ENCODE measurements at places on chromosomes 5 and 9. TPM values are rescaled to one million over a fixed set of nuclear protein-coding genes. Genes with fewer than 3 reads are reported as not detected.

The C9 gene
- not detected for total RNA-seq

The ITK gene
- not detected for total RNA-seq

The BAAT gene
- total RNA-seq, result not detected

DNA sequence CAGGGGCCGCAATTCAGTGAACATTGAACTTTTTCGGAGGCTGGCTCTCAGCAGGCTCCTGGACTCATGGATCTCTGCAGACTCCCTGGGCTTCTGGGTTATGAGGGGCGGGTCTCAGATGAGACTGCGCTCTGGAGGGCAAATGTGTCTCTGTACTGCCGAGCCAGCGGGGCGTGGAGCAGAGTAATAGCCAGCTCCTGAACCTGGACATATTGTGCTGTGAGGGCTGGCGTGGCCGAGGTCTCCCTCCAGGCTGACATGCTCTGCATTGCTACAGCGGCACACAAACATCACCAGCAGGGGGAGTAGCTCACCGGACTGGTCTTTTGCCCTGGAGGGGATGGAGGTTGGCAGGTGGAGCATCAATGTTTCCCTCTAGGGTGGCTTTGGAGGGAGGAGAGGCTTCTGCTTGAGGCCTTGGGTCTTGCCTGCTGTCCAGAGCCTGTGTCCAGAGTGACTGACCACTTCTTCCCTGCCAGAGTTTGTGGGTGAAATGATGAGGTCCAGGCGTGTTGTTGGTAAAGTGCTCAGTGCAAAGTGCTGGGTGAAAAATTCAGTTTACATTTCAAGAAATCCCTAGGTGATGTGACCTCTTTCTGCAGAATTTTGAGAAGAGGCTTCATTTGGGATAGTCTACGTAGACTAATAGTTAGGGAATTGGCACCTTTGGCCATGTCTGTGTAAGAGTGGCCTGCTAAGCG lies 10.9 kb upstream of the GADD45G start:
- no peak overlapping the region for H3K27ac ChIP-seq
- DNase-seq, result peak; percentile 74
- no peaks in the 10 kb centered on the region for H3K4me1 ChIP-seq
- H3K27me3 ChIP-seq, result no peaks in the 10 kb centered on the region
- H3K4me3 ChIP-seq, result no peak overlapping the region
- H3K36me3 ChIP-seq, result no peaks in the 10 kb centered on the region

- no peaks in the 10 kb centered on the region for H3K36me3 ChIP-seq
- peak; percentile 2 for DNase-seq
- no peaks in the 10 kb centered on the region for H3K27me3 ChIP-seq
- no peak overlapping the region for H3K27ac ChIP-seq
- H3K4me1 ChIP-seq, result no peaks in the 10 kb centered on the region
Observed at GRCh38 chr5:27158775-27159174, 120.4 kb upstream of the CDH9 start.

- no peak overlapping the region for H3K27ac ChIP-seq
- no peaks in the 10 kb centered on the region for H3K4me1 ChIP-seq
- no peaks in the 10 kb centered on the region for H3K36me3 ChIP-seq
- H3K4me3 ChIP-seq, result no peak overlapping the region
- DNase-seq, result no peak
Observed at GRCh38 chr9:122477346-122477745, 380 bp downstream of the OR1J1 start.

GRCh38 chr9:567128-567746 lies 274.3 kb upstream of the DMRT1 start:
- peaks cover 25% of the 10 kb centered on the region for H3K4me1 ChIP-seq
- no peak overlapping the region for H3K4me3 ChIP-seq
- no peaks in the 10 kb centered on the region for H3K27me3 ChIP-seq

GRCh38 chr5:16897284-16897704 lies 38.8 kb downstream of the MYO10 start:
- H3K4me3 ChIP-seq, result no peak overlapping the region
- no peaks in the 10 kb centered on the region for H3K36me3 ChIP-seq
- H3K27ac ChIP-seq, result peak overlapping the region; percentile 91
- peaks cover 32% of the 10 kb centered on the region for H3K4me1 ChIP-seq
- no peaks in the 10 kb centered on the region for H3K27me3 ChIP-seq

DNA sequence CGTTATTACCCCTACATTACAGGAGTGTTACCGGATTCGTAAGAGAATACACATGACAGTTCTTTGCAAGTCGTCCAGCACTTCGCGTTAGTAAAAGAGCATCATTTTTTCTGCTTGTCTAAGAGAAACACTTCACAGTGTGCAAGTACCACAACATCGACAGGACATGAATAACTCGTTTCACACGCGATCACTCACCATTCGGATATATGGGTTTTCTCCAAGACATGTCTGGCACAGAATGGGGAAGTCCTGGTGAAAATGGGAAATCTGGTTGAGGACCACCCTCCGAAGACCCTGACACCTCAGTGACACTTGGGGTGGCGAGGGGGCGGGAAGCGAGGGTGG lies 642 bp downstream of the RBM22 start:
- no peak for DNase-seq
- H3K27me3 ChIP-seq, result no peaks in the 10 kb centered on the region
- H3K4me3 ChIP-seq, result peak overlapping the region; percentile 98
- H3K4me1 ChIP-seq, result peaks cover 10% of the 10 kb centered on the region
- peak overlapping the region; percentile 95 for H3K27ac ChIP-seq

DNA sequence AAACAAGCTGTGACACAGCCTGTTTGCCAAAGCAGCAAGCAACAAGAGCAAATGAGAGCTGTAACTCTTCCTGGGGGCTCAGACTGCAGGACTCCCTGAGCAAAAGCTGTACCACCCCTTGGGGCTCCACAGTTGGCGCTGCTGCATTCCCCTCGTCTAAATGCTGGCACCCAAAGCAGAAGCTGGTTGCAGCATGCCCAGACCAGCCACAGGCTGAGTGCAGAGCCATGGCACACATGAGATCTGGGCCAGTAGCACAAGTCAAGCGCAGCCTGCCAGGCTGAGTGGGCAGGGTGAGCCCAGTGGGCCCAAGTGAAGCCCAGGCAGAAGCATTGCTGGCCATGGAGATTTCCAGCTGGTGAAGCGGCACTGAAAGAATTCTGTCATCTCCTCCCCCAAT lies 157.3 kb upstream of the GRAMD2B start:
- DNase-seq, result no peak
- H3K27me3 ChIP-seq, result no peaks in the 10 kb centered on the region
- no peak overlapping the region for H3K4me3 ChIP-seq
- H3K36me3 ChIP-seq, result no peaks in the 10 kb centered on the region
- no peak overlapping the region for H3K27ac ChIP-seq
- H3K4me1 ChIP-seq, result peaks cover 20% of the 10 kb centered on the region

GRCh38 chr5:176866707-176867310 lies 32.3 kb downstream of the HK3 start:
- no peaks in the 10 kb centered on the region for H3K36me3 ChIP-seq
- no peak overlapping the region for H3K4me3 ChIP-seq
- no peak overlapping the region for H3K27ac ChIP-seq

DNA sequence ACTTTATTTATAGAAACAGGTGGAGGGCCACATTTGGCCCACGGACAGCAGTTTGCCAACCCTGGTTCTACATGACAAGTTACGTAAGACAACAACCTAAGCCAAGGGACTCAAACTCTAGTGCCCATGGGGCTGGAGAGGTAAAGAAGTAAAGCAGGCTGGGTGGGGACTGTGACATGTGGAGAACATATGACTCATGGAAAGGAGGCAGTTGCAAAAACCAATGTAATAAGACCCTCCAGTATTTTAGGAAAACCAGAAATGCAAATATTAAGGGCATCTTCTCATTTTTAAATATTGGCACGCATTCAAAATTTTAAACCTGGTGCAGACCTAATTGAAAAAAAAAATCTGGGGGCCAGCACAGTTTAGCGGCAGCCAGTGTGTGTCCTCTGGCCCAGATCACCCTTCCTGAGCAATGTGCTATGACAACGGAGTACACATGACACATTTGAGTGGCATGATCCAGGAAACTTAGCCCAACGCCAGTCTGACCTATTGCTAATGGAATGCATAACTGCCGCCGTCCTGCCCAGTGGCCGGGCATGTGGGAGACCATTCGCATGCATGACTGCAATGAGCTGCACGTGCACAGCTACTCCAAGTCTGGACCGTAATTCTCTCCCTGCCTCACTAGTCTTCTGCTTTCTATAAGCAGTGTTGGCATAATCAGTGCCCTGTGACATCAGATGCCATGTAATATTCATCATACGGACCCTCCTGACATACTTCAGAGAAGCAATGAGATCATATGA lies 97.2 kb downstream of the SH3TC2 start:
- H3K36me3 ChIP-seq, result no peaks in the 10 kb centered on the region
- peak; percentile 75 for DNase-seq
- H3K27ac ChIP-seq, result no peak overlapping the region
- no peaks in the 10 kb centered on the region for H3K27me3 ChIP-seq

- no peak for DNase-seq
- H3K4me1 ChIP-seq, result peaks cover 12% of the 10 kb centered on the region
- H3K27me3 ChIP-seq, result no peaks in the 10 kb centered on the region
- no peak overlapping the region for H3K4me3 ChIP-seq
Observed at GRCh38 chr5:2177244-2177643, 294.5 kb upstream of the IRX4 start.

GRCh38 chr5:132898094-132898493 lies 24.6 kb downstream of the LEAP2 start:
- H3K36me3 ChIP-seq, result peaks cover 65% of the 10 kb centered on the region
- no peak overlapping the region for H3K4me3 ChIP-seq
- no peak for DNase-seq
- no peaks in the 10 kb centered on the region for H3K27me3 ChIP-seq
- H3K27ac ChIP-seq, result no peak overlapping the region

GRCh38 chr9:7665874-7666273 lies 133.7 kb downstream of the DMAC1 start:
- no peaks in the 10 kb centered on the region for H3K27me3 ChIP-seq
- no peaks in the 10 kb centered on the region for H3K36me3 ChIP-seq
- H3K4me1 ChIP-seq, result no peaks in the 10 kb centered on the region
- DNase-seq, result no peak
- H3K27ac ChIP-seq, result no peak overlapping the region
